ENCODE measurements at places on chromosomes 7 and 10. TPM values are rescaled to one million over a fixed set of nuclear protein-coding genes. Genes with fewer than 3 reads are reported as not detected.

C10orf62 gene
- total RNA-seq = 0.23 TPM

ACTL6B gene
- 90.4 TPM for total RNA-seq

SYNPO2L gene
- not detected for total RNA-seq

ACSM6 gene
- total RNA-seq = not detected

RSBN1L gene
- 62.5 TPM for total RNA-seq
